D721Med (cell line): ENCODE measurements at places on chromosomes 4 and X.
A peak's percentile ranks its signal among the peaks of the same experiment; 100 is the strongest.

GRCh38 chr4:8706216-8707044, 113.9 kb downstream of the CPZ start:
- DNase-seq: no peak

DNA sequence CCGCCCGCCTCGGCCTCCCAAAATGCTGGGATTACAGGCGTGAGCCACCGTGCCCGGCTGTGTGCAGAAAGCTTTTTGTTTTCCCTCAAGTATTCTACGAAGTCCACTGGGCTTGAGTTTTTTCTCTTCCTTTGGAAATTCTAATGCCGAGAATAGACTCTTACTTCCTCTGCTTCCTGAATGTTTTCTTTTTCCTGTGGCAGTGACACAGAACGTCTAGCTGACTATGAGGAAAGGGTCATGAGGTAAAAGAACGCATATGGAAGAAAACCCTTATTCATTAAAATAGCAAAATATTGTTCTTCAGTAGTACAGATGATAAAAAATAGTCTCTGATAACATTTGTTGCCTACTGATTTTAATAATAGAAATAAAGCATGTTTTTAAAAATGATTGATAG, 4.9 kb upstream of the SLC25A4 start:
- no peak for DNase-seq

DNA sequence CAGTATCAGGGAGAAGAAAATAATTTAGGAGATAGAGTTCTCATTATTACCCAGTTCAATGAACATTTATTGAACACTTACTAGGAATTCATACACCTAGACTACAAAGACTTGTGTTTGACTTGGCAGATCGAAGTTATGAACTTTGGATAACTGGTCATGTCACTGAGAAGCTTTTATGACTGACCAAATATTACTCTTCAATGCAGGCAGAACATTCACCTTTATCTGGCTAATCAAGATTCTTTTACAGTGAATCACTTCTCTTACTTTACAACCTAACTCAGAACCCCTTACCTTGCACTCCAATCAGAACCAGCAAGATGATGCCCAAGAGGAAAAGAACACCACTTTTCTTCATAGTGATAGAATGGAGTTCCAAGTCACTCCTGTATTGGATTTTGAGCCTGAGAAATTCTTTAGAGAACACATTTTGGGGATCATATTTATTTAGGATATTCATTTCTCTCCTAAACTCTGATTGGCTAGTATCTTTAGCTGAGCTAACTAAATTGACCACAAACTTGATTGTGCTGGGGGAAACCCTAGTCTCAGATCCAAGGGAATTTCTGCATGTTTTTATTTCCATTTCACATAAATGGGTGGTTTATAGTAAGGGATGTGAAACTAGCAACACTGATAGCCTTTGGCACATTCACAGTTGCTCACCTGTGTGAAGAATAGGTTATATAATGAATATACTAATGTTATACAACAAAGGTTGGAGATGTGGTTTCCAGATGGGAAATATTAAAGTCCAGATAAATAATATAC, at the start of gene CXCL9:
TSS of gene CXCL9 (minus strand) at position 421 of the 774 bp plus-strand sequence. CDS start at position 361, 60 bp downstream.
- no peak for DNase-seq

GRCh38 chr4:168878623-168879022, 131.4 kb downstream of the CBR4 start:
- DNase-seq: no peak

GRCh38 chrX:134443461-134443860, 16.5 kb upstream of the HPRT1 start:
- no peak for DNase-seq

DNA sequence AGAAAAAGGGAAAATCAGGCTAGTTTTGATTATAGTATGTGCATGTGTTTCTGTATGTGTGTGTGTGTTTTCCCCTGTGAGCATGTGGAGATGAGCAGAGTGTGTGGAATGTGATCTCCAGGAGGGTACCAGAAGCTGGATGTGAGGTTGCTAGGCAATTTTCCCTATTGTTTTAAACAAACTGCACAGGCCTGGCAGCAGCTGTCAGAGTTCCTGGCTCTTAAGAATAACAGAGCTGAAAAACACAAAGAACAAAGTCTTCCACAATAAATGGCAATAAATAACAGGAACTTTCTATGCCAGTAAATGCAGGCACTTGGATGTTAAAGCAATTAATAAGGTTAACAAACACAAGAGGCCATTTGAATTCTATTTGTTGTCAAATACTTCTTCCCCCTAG, 344.6 kb upstream of the CTSO start:
- DNase-seq: no peak

- DNase-seq: no peak
Observed at GRCh38 chr4:123750044-123750443, 353.4 kb downstream of the SPRY1 start.

- DNase-seq: no peak
Observed at GRCh38 chrX:69285401-69285877, 120.2 kb upstream of the PJA1 start.

DNA sequence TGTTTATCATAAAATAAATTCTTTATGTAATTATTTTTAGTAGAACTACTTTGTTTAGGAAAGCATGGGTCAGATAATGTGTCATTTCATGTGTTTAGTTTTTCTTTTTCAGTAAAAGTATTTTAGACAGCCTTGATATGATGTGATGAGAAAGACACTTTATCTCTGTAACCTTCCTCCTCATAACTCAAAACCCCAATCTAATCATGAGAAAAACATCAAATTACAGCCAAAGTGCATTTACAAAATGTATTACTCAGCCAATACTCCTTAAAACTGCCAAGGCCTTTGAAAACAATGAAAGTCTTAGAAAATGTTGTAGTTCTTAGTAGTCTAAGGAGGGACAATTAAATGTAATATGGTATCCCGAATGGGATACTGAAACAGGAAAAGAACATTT, 144.9 kb downstream of the GPM6A start:
- DNase-seq: no peak

DNA sequence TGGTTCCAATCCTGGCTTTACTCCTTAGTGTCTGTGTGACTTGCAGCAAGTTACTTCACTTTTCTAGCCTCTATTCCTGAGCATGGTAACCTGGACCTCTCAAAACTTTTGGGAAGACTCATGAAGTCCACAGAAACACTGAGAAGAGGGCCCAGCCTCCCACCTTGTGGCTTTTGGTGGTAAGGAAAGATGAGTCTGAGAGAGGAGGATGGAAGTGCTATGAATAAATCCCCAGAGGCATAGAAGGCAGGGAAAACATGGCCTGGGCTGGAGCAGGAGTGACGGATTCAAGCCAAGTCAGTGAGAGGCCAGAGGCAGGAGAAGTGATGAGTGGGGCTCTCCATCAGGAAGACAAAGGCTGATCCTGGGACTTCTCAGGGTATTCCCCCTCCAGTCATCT, 10.9 kb upstream of the MAGEA4 start:
- DNase-seq: no peak

DNA sequence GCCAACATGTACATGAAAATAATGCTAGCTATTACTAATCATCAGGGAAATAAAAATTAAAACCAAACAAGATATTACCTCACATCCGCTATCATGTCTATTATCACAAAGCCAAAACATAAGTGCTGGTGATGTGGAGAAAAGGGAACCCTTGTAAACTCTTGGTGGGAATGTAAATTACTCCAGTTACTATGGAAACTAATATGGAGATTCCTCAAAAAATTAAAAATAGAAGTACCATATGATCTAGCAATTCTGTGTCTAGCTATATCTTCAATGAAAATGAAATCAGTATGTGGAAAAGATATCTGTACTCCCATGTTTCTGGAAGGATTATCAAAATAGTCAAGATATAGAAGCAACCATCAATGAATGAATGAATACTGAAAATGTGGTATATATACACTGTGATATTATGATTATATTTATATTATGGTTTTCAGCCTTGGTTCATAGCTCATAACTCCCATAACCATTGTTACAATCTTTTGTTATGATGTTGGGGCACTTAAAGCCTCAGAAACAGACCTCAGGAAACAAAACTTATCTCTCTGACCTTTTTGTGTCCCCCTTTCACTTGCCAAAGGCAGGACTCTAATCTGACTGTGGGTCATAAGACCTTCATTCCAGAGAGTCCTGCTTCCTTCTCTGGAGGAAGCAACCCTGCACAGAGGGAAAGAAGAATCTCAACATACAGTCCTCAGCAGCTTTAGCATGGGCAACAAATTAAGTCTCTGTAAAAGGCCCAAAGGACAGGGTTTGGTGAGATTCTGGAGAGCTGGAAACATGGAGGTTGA, 933.2 kb downstream of the ADGRL3 start:
- DNase-seq: no peak

DNA sequence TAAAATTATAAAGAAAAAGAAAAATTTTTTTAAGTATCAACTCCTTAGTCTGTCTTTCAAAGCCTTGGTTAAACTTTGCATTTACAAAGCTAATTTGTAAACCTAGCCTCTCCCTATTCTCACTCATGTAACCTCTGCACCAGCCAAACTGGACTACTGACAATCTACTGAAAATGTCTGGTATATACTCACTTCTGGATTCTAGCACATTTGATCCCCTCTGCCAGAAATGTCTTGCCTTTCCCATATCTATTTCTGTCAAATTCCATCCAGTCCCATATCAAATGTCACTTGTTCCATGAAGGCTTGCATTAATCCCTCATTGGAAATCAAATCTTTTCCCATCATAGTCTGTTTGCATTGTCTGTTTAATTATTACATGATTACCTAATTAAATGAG, 105.8 kb upstream of the KLHL13 start:
- DNase-seq: no peak

- DNase-seq: no peak
Observed at GRCh38 chr4:177546745-177547144, 104.5 kb upstream of the AGA start.

- no peak for DNase-seq
Observed at GRCh38 chr4:3711183-3712111, 54.7 kb upstream of the ADRA2C start.

- no peak for DNase-seq
Observed at GRCh38 chr4:58368221-58368620, 1258.0 kb upstream of the IGFBP7 start.

DNA sequence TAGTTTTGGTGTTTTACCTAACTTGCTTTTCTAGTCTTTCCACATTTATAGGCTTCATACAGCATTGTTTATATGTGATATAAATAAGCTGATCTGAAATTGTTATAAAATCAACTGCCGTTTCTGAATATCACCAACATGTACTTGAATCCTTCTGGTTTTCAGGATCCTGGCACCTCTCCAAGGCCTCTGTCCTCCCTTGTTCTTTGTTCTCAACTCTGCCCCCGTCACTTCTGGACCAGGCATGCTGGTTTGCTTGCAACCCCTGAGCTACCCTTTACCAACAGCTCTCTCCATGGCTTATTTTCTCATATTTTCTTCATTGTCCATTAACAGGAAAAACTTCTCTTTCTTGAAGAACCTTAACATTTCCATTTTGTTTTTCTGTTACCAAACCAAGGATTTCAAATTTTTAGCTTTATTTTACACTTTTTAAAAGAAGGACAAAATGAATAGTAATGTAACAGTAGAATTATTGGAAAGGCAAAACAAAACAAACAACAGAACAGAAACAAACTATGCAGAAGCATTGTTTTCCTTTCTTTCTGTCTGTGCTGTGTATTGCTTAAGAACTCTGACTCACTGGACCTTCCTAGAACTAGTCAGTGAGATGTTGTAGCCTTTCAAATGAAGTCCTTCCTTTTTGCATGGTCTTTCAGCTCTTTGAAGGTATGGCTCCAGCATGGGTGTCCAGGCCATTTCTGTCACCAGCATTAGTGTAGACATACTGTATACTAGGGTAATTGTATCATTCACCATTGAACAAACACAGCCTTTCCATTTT, 44.8 kb downstream of the BANK1 start:
- DNase-seq: no peak

GRCh38 chrX:10484683-10485247, 135.6 kb downstream of the MID1 start:
- no peak for DNase-seq

DNA sequence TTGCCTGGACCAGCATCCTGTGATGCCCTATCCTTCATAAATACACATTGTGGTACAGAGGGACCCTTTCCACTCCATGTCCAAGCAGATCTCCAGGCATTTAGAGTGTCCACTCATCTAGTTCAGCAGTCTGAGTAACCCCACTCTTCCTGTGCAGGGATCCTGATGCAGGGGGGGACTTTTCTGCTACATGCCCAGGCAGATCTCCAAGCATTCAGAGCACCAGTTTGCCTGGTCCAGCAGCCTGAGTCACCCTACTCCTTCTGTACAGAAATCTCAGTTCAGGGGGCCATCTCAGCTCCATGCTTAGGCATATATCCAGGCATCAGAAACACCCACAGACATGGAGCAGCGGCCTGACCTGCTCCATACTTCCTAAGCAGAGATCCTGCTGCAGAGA, 1089.8 kb downstream of the FAT4 start:
- no peak for DNase-seq

GRCh38 chr4:182843808-182844325, 73.3 kb downstream of the DCTD start:
- no peak for DNase-seq

GRCh38 chr4:173264684-173265185, 69.4 kb downstream of the HMGB2 start:
- no peak for DNase-seq

GRCh38 chrX:17860179-17860780, 818 bp downstream of the RAI2 start:
- DNase-seq: peak; percentile 10

DNA sequence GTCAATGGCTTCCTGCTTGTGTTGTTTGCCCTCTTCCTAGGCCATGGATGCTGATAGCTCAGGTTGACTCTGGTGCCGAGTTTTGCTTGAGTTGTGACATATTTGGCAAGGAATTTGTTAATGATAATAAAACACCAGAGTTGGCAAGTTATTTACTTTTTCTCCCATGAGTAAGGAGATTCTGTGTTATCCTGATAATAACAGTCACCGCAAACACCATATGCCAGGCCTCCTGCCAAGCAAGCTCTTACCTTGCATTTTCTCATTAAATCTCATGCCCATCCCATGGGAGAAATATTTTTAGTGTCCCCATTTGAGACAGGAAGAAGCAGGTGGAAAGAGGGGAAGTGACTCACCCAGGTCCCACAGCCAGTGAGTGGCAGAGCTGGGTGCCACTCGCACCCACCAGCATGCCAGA, 67.4 kb upstream of the CLCN4 start:
- no peak for DNase-seq

GRCh38 chrX:2547736-2548135, 47.0 kb upstream of the DHRSX start:
- DNase-seq: no peak

GRCh38 chr4:2800691-2801596, 8.1 kb downstream of the SH3BP2 start:
- DNase-seq: no peak

- peak; percentile 49 for DNase-seq
Observed at GRCh38 chrX:153873282-153874084, 12.5 kb downstream of the L1CAM start.

DNA sequence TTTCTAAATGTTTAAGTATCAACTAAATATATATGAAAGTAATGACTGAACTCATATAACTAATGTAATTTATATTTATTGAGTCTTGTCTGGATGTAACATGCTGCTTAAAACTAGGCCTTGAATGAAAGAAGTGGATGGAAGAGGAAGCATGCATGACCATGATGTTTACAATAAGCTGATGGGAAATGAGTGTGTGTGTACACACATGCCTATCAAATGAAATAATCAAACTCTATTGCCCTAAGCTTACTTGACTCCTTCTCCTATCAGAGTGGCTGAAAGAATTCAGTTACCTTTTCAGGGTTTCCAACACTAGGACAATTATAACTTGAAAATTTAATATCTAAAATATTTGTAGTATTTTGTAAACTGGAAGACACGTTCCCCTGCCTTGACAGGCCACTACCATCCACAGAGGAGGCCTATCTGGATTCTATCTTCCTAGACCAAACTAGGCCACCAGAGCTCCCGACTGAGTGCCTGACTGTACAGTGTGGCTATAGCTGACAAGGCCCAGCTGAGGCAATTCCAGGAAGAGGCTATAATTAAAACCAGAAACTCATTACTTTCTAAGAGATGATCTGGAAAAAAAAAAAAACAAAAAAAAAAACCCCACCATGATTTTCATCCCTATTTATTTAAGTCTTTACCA, 7.6 kb downstream of the ARSJ start:
- DNase-seq: no peak
